ENCODE measurements at places on chromosomes 16 and 17. TPM values are rescaled to one million over a fixed set of nuclear protein-coding genes. Genes with fewer than 3 reads are reported as not detected.

- no peak for DNase-seq
Measured at GRCh38 chr16:78323315-78323714, 223.9 kb downstream of the WWOX start.

LLGL2 gene
- total RNA-seq: 0.82 TPM

MYO15B gene
- 19.6 TPM for total RNA-seq

KRTAP16-1 gene
- not detected for total RNA-seq

TMEM98 gene
- 37.9 TPM for total RNA-seq

ZFP90 gene
- 109 TPM for total RNA-seq

- DNase-seq: no peak
Measured at GRCh38 chr17:58691701-58692238, at the start of gene TEX14. Gene TEX14, minus strand, starts transcription at chr17:58692045. Its CDS starts 40,044 bp downstream, at chr17:58652001.

DNA sequence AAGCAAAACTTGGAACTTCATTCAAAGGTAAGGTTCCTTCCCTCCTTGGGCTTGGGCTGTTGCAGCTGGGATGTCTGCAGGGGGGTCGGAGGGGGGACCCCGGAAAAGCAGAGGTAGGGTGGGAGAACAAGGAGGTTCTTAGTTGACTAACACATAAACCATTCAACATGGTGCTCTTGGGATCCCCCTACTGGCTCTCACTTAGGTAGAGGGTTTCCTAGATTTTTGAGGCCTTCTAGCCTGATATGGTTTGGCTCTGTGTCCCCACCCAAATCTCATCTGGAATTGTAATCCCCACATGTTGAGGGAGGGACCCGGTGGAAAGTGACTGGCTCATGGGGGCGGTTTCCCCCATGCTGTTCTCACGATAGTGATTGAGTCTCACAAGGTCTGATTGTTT, 93.9 kb downstream of the RGS9 start:
- no peak for DNase-seq

DNA sequence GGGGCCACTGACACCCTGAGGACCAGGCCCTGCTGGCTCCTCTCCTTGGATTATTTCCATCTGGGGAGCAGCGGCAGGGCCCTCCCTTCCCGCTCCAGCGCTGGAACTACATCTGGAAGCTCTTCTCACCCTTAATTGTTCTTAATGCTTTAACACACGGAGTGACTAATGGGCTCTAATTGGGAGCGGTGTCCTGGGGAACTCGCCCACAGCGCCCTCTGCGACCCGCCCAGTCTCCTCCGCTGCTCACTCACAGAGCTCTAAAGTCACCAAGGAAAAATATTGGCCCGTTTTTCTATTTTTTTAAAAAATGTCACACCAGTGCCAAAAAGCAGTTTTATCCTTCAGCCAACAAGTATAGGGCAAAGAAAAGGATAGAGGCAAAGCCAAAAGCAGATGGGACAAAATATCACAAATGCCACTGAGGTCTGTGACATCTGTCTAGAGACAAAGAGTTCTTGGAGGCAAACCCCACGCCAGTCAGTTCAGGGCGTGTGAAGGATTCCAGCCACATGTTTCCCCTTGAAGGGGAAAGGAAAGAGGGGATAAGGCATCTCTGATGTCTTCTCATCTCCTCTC, 134.7 kb downstream of the RBFOX3 start:
- DNase-seq: no peak

DNA sequence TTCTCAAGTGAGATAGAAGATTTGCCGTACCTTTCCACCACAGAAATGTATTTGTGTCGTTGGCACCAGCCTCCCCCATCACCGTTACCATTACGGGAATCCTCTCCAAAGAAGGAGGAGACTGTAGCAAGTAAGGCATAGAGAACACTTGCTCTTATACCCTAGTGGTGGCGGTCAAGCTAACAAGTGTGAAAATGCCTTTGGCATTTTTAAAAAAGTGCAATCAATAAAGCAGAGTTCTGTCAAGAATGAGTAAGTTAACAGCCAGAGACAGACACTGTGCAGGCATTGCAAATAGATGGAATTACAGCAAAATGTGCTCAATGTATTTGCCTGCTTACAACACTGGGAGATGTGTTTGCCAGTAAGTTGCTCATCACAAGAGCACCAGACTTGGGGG, 7.7 kb downstream of the MSL1 start:
- no peak for DNase-seq

DNA sequence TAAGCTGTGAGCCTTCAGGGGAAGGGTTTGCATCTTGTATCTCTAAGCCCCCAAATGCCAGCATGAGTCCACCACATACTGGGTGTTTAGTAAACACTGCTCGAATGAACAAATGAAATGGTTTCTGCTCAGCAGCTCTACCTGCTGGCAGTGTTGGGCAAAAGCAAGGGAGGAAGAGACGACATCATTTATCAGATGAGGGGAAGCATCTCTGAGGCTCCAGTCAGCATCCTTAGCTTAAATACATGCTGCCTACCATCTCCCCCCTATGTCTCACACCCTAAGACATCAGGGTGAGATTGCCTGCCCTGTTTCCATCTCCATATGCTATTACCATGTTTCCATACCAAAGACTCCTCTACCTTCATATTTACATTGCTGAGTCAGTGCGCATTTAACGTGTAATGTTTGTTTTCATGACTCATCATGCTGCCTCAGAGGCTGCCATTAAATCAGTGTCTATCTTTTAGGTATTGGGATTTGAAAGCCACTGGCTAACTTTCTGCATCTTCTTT, 379.8 kb downstream of the UTP18 start:
- DNase-seq: no peak

DNA sequence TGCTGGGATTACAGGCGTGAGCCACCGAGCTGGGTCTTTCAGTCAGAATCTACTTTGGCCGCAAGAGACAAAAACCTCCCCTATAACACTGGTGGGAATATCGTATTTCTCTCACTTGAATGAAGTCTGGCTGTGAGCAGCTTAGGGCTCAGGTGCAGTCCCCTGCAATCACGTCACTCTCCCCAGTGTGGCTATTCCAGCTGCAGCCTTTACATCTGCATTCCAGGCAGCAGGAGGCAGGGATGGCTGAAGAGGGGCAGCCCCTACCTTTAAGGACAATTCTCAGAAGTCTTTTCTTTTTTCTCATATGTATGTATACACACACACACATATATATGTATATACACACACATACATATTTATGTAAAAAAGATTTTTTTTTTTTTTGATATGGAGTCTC, 3.0 kb downstream of the DEF8 start:
- no peak for DNase-seq

- no peak for DNase-seq
Measured at GRCh38 chr17:47884905-47885730, 10.9 kb upstream of the SP2 start.

DNA sequence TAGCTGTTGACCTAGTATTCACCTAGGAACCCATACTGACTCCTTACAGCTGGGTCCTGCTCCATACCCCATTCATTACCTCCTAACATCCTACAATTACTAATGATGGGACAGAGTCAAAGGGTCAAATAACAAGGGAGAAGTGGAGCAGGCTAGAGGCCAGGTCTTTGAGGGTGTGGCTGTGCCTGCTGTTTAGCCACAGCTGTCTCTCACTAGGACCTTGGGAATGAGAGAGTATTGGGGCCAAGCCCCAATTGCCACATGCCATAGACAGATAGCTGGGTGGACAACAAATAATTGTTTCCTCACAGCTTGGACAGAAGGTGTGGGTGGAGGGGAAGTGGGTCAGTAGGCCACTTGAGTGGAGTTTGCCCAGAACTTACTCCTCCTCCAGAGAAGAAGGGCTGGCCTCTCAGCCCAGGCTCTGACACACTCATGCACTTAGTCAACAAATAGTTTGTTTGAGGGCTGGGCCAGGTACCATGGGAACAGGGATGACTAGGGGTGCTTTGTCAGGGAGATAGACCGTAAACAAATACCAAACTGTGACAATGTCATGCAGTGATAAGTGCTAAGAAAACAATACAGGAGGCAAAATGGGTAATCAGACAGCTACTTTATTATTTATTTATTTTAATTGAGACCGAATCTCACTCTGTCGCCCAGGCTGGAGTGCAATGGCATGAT, 10.2 kb upstream of the CENPT start:
- peak; percentile 44 for DNase-seq

DNA sequence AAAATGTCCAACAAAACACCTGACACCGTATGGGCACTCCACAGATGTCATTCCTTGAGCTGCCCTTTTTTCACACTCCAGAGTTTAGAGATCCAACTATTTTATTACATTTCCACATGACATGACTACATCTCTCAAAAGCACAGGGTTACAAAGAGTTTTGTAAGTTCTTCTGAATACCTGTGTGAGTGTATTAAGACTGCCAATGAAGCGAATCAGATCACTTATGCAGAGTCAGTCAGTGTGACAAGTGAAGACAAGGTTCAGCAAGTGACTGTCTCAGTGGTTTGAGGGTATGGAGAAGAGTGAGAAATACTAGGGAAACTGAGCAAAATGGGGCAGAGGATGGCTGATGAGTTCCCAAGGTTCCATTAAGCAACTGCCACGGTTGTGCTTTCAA, 8.4 kb downstream of the SDR42E1 start:
- DNase-seq: no peak

C17orf107 gene
- 2.4 TPM for total RNA-seq

DNA sequence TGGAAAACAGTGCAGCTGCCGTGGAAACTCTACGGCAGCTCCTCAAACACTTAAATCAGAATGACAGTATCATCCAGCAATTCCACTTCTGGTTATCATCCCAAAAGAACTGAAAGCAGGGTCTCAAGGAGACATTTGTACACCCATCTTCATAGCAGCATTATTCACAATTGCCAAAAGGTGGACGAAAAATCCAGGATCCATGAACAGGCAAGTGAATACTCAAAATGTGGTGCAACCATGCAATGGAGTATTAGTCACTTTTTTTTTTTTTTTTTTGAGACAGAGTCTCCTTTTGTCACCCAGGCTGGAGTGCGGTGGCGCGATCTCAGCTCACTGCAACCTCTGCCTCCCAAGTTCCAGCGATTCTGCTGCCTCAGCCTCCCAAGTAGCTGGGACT, 10.6 kb upstream of the AATK start:
- DNase-seq: no peak

- DNase-seq: peak; percentile 63
Measured at GRCh38 chr17:75822119-75822799, 21.9 kb downstream of the UNC13D start.

GLP2R gene
- total RNA-seq: not detected

KRTAP4-1 gene
- total RNA-seq: not detected

SECTM1 gene
- total RNA-seq: 4.9 TPM

PHB1 gene
- total RNA-seq: 47.7 TPM

- no peak for DNase-seq
Measured at GRCh38 chr17:66720027-66720426, 114.9 kb upstream of the CACNG5 start.

ATP2A1 gene
- total RNA-seq: not detected

TBL3 gene
- 11.0 TPM for total RNA-seq

DNA sequence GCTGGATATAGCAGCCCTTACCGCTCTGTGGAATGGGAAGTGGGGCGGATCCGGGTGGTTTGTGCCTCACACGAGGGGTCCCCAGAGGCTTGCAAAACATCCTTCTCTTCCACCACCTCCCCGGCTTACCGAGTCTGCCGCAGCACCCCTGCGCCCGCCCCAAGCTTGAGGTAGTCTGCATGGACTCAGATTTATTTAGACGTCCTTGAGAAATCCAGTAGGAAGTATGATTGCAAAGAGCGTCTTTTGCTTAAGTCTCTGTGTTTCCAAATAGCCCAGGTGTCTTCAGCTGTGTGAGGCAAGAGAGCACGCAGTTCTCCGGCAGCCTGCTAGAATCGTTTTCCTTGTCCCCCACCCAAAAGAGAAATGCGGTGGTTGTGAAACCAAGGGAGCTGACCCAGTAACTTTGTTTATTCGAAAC, 2.4 kb downstream of the KIAA0513 start:
- no peak for DNase-seq

DNA sequence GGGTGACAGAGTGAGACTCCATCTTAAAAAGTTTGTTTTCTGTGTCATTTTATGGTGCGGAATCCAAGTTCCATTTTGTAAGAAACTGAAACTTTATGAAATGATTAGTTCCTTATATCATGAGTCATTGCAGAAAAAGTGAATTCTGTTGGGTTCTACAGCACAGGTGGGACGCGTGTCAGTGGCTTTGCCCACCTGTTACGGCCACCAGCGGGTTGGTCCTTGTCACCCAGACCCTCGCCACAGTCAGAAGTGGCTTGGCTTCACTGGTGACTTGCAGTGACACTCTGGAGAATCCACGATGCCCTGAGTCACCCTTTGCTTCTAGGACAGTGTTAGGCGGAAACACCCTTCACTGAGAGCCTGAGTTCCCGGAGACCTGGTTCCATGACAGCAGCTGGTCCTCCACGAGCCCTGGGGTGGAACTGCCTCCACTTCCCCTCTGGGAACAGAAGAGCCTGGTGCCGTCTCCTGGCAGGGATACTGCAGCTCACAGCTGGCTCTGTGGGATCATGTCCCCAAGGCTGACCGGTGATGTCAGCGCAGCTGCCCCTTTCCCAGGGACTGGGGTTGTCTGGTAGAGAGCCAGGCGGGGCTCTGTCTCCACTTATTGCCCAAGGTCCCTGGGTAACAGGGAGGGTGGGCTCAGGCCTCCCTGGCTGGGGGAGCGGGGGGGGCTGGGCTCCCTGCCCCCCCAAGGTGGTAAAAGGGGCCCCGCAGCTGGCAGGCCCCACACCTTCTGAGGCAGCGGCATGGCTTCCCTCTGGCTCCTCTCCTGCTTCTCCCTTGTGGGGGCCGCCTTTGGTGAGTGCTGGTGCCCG, at the start of gene CTRB1:
CTRB1 (plus strand) TSS at position 733 of the 821 bp plus-strand sequence; CDS start at position 753, 20 bp downstream.
- no peak for DNase-seq

CACNG3 gene
- total RNA-seq: 3.3 TPM

FOXC2 gene
- 0.41 TPM for total RNA-seq

UNK gene
- 21.2 TPM for total RNA-seq

GRCh38 chr17:9928601-9929333, 23.7 kb upstream of the RCVRN start:
- DNase-seq: no peak

KRTAP17-1 gene
- total RNA-seq: not detected

SNRNP25 gene
- 14.3 TPM for total RNA-seq
